NT2/D1 (cell line): ENCODE measurements at places on chromosomes 16 and 17.
A peak's percentile ranks its signal among the peaks of the same experiment; 100 is the strongest.

- DNase-seq: no peak
These were observed 7.9 kb downstream of the CBLN1 start for GRCh38 chr16:49273771-49274170.

GRCh38 chr16:86072328-86073102 is 173.6 kb downstream of the IRF8 start:
- peak; percentile 67 for DNase-seq

GRCh38 chr17:69060822-69061221 is at the start of gene ABCA9:
Gene ABCA9 (minus strand): TSS chr17:69060927. CDS start chr17:69051126, 9,801 bp downstream.
- DNase-seq: no peak

DNA sequence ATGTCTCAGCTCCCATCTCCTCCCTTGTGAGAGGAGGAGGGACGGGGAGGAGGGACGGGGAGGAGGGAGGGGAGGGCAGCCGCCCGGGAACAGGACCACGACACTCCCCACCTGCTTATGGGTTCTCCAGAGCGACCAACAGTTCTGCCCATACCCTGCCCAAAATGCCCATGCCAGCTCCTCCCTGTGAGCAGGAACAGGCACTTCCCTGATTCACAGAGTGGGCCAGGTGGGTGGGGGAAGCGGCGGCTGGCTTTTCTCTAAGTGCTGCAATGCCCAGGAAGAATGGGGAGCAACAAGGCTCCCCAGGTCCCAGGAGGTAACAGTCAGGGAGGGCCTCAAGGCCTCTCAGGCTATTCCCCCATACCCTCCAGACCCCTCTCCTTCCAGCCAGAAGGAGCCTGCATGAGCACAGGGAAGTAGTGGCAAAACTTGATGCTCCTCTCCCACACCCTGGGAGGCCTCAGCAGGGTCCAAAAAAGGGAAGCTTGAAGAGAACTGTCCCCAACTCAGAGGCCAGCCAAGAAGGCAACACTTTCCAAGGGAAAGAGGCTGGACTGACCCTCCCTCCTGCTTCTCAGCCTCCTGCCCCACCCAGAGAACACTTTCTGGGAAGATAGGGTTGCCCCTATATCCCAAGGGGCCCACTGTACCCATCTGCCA is 53.8 kb downstream of the MYO18A start:
- no peak for DNase-seq

DNA sequence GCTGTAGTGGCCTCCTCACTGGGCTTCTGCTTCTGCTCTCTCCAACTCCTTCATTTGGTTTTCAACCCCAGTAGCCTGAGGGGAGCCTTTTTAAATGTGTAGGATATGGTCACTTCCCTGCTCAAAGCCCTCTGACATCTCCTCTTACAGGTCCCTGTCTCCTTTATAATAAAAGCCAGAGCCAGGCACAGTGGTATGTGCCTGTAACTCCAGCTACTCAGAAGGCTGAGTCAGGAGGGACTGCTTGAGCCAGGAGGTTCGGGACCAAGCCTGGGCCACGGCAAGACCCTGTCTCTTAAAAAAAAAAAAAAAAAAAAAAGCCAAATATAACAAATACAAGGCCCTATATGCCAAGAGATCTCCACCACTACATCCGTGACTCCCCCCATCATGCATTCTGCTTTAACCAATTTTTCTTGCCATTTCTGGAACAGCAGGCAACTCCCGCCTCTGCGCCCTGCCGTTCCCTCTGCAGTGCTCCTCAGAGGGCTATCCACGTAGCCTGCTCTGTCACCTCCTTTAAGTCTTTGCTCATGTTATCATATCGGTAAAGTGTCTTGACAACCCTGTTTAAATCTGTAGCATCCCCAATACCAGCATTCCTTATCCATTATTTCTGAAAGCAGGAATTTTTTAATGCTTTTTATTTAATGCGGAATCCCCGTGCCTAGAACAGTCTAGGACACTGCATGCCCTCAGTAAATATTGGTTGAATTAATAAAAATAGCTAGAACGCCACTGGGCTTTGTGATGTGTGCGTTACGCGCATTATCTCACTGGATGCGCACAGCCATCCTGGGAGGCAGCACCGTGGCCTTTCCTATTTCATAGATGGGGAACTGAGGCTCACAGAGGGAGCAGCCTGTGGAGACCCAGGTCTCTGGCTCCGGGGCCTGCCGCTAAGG is 9.5 kb downstream of the ZNF771 start:
- DNase-seq: no peak

- no peak for DNase-seq
These were observed 56.5 kb upstream of the CIBAR2 start for GRCh38 chr16:85168732-85169256.
